GM06990 (cell line): ENCODE measurements at places on chromosomes 7 and 10.
A peak's percentile ranks its signal among the peaks of the same experiment; 100 is the strongest.

DNA sequence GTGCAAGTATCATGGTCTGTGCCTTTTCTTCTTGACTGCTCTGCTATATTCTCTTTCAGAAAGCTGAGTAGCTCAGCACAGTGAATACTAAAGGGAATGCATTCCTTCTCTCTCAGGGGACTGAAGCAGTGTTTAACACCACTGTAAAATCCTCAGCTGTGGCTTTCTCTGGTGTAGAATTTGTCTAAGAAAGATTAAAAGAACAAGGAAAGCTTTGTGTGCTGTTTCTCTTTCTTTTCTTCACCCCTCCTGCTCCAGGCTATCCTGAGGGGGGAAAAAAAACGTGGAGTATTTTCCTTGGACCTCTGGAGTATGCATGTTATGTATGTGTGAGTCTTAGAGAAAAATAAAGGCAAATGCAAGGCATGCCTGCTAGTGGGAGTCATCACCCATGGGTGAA lies 383.9 kb downstream of the AUTS2 start:
- DNase-seq, result no peak

DNA sequence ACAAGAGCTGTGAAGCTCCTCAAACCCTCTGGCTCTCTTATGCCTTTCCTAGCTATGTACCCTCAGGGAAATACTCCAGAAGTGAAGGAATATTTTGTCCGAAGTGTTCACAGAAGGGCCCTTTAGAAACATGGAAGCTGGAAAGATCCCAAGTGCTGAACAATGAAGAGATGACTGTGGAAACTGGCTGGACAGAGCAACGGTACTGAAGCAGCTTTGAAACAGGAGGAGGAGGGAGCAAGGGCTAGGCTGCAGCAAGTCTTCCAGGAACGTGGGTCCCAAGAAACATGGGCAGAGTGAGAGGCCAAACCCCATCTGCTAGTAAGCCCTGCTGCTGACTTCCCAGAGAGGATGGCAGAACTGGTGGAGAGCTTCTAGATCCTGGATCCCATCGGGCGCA lies 3.0 kb upstream of the PSAP start:
- DNase-seq, result no peak

DNA sequence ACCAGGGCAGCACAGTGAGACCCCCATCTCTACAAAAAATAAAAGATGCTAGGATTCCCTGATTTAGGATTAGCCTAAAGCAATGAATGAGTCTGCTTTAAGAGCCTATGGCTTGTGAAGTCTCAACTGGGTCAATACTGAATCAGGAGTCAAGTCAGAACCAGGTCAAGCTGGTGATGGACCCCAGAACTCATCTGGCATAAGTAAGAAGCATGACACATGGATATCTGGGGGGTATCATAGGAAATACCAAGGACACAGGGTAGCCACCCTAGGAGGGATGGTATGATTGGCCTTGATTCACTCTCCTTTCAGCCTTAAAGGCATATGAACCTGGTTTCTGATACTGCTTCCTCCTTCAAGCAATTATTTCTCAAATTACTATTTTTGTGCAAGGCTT lies 78.4 kb upstream of the FAM133B start:
- no peak for DNase-seq

DNA sequence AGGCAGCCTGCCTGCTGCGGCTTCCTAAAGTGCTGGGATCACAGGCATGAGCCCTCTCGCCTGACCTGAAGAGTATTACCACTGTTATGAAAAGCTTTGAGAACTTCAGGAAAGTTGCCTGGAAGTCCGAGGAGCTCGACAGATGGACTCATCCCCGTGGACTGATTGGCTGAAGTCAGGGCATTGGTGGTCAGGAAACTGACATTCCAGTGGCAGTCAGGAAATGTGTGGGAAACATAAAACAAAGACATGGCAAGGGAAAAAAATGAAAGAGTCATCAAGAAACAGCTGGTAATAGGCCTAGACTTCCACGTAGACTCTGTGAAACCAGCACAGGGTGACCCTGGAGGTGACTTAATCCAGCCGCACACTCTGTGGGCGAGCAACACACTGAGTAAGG lies 123.3 kb downstream of the CDH23 start:
- DNase-seq, result no peak

DNA sequence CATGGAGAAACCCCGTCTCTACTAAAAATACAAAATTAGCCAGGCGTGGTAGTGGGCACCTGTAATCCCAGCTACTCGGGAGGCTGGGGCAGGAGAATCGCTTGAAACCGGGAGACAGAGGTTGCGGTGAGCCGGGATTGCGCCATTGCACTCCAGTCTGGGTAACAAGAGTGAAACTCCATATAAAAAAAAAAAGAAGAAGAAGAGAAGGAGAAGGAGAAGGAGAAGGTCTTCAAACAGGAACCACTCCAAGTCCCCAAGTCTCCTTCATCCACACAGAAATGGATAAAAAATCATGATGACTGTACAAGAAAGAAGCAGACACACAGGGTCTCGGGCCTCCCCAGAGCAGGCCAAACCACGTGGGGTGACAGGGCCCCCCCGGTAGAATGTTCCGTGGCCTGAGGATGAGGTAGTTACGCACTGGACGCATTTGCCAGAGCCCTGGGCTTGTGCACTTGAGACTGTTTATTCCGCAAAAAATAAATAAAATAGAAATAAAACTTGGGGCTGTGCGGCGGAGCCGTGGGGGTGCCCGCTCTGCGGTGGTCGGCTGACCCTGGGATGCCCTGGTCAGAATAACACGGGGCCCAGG lies 15.8 kb downstream of the VENTX start:
- DNase-seq, result no peak

DNA sequence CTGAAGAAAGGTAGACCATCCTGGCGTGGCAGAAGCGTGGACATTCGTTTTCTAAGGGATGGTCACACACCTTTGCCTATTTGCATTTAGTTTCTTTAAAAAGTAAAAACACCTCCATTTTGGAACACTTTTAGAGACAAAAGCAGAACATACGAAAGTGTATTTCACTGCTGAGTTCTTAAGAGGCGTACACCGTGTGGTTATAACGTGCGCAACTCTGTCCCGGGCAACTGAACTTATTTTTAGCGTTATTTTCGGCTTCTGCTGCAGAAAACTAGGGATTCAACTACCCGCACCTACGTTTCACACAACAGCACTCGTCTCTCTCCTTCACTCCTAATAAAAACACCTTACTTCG lies 557 bp upstream of the LSM8 start:
- DNase-seq, result peak; percentile 16

GRCh38 chr10:70564901-70565351 lies 37.6 kb downstream of the PRF1 start:
- no peak for DNase-seq

- DNase-seq, result no peak
Measured at GRCh38 chr7:149209518-149210269, 14.3 kb downstream of the ZNF282 start.

DNA sequence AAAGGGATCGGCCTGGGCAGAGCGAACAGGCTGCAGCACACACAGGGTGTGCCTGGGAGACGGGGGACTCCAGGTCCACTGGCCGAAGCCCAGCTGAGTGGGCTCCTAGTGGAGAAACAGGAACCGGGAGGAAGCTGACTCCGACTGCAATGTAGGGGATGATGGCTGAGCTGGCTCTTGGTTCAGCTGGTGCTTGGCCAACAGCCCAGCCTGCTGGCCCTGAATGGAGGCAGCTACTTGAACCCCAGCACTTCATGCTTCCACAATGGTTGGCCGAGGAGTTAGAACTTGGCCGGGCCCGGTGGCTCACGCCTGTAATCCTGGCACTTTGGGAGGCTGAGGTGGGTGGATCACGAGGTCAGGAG lies 27.0 kb upstream of the FRAT2 start:
- DNase-seq, result no peak

- DNase-seq, result no peak
Measured at GRCh38 chr7:77913977-77914607, 115.5 kb downstream of the PHTF2 start.

- no peak for DNase-seq
Measured at GRCh38 chr10:28928484-28928883, 251.2 kb downstream of the BAMBI start.

DNA sequence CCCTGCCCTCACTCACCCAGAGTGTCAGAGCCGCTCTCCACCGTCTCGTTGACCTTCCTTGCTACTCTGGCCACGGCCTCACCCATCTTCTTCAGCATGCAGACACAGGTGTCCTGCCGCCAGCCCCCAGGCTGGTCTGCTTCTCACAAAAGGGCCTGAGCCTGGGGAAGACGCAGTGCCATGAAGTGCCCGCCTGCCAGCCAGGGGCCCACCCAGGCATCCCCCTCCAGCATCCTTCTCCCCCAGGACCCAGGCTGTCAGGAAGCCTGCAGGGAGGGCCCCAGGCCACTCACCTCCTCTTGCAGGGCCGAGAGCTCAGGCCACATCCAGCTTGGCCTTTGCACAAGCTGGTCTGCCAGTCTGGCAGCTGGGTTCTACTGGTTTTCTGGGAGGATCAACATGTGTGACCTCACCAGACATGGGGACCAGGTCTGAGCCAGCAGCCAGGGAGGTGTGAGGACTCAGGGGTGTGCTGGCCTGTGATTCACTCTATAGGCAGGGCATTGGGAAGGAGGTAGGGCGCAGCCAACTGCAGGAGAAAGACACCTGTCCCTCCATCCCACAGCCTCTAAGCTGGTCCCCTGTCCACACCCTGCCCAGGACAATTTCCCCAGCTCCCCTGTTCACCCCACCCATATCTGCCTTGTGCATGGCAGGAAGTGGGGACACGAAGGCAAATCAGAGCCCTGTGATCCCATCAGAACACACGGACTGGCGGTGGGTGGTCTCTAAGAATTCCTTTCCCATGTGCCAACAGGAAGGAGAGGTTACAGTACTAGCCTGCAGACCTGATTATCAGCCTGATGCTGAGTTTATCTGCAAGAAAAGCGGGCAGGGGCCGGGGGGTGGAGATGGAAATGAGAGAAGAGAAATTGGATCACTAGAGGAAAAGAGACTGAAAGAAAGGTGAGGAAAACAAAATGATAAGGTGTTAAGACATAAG lies 5.7 kb downstream of the LRRC20 start:
- DNase-seq, result no peak

- no peak for DNase-seq
Measured at GRCh38 chr7:38878694-38879457, 30.1 kb downstream of the VPS41 start.
